ENCODE measurements at places on chromosomes 5 and 9.

- DNase-seq, result no peak
Measured at GRCh38 chr9:137199411-137200121, 975 bp downstream of the TPRN start.

DNA sequence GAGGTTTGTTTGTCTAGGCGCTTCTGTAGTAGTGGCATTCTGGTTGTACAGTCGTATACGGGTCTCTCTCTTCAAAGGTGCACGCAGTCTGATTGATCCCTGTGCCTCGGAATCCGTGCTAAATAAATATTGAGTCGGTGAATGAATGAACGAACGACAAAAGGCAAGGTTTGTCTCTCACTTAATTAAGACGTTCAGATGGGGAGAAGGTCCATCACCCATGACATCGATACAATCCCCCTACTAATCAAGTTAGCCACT, 500 bp upstream of the CREBRF start:
- no peak for DNase-seq

- DNase-seq, result no peak
Measured at GRCh38 chr9:90198956-90199355, 443.7 kb downstream of the DIRAS2 start.

- DNase-seq, result no peak
Measured at GRCh38 chr9:71733176-71733575, 35.1 kb downstream of the CEMIP2 start.

- no peak for DNase-seq
Measured at GRCh38 chr9:126935630-126936029, 21.0 kb downstream of the RALGPS1 start.

DNA sequence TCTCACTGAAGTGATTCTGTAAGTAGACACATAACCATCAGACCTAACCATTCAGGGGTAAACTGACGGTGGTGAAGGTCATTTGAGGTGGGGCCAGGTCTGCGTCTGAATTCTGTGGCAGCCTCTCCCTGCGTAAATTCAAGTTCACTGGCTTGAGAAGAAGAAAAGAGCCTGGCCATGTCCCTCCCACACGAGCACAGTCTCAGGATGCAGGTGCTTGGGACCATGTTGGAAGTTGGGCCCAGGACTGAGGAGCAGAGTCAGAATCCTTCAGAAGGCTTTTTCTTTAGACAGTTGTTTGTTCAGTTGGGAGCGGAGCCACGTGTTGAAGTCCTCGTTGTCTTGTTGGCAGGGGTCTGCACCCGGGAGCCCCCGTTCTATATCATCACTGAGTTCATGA, 24.1 kb downstream of the QRFP start:
- no peak for DNase-seq

GRCh38 chr5:10213316-10213715, 36.4 kb downstream of the ATPSCKMT start:
- no peak for DNase-seq

DNA sequence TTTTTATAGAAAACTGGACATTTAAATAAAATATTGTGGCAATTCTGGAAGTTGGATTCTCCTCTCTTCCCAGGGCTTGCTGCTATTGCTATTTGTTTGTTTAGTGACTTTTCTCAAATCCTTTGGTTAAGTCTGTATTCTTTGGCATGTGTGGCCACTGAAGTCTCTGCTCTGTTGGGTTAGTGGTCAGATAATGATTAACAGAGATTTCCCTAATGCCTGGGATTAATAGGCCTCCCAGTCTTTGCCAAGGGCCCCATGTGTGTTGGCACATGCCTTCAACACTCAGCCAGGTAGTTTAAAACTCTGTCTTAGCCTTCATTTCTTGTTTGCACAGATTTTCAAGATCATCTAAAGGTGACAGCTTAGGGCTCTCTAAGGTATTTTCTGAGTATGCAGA, 92.8 kb upstream of the EPB41L4A start:
- no peak for DNase-seq
